Stimulated activated naive CD8-positive, alpha-beta T cell treated with anti-CD3 and anti-CD28 coated beads, Interleukin-15, amount 100 ng/mL, for 72 hours (primary cell): ENCODE measurements at places on chromosomes 12 and 14.
A peak's percentile ranks its signal among the peaks of the same experiment; 100 is the strongest.

GRCh38 chr14:95491936-95492608, 24.4 kb downstream of the SYNE3 start:
- no peak for DNase-seq

DNA sequence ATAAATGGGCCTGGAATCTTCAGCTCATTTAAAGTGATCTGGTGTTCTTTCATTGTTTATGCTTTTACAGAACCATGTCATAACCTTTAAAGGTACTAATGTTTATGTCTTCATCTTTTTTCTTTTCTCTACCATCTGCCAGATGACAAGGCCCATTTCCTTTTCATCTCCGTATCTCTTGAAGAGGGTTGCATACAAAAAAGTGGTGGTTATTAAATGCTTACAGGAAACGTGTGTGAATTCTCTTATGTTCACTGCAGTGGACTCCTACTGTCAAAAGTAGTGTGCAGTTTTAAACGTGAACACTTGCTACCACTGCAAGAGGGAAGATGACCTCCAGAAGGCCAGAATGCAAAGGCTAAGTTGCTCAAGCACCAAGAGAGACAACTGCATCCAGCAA, 91.4 kb downstream of the TTC7B start:
- DNase-seq: no peak

DNA sequence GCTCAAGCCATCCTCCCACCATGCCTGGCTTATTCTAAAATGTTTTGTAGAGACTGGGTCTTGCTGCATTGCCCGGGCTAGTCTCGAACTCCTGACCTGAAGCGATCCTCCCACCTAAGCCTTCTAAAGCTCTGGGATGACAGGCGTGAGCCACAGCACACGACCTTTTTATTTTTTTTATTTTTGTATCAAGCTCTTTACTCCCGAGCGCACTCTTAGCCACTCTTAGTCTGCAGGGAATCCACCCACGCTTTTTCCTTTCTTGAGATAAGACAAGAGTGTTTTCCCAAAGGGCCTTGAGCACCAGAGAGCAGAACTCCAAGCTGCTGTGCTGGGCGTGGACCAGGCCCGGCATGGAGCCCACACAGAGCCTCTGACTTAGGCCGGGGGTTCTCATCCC, 23.4 kb downstream of the MAP1LC3B2 start:
- no peak for DNase-seq

DNA sequence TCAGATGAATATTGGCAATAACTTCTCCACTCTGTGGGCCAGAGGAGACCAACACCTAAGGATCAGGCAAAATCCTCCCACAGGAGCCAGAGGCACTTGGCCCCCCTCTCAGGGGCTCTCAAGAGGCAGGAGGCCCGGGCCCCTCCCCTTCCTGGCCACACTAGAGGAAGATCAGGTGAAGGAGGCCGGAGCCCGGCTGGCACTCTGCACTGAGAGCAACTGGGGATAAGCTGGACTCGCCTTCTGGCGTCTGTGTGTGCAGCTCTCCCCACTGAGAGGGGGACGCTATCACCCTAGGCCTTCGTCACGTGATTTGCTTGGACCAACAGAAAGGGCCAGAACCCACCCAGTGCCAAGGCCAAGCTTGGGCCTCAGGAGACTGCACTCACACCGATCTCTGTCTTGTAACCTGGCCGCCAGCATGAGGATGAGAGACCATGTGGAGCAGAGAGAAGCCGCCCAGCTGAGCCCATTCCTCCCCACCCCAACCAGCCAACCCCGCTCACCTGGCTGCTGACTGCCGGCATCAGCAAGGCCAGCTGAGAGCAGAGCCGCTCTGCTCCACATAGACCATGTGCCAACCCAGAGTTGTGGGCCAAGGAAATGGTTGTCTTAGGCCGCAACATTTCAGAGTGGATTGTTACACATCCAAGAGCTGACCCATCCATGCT, 64.0 kb downstream of the NOC4L start:
- DNase-seq: no peak

- DNase-seq: peak; percentile 48
These were observed 53.6 kb downstream of the EIF2S3B start for GRCh38 chr12:10559244-10559643.

DNA sequence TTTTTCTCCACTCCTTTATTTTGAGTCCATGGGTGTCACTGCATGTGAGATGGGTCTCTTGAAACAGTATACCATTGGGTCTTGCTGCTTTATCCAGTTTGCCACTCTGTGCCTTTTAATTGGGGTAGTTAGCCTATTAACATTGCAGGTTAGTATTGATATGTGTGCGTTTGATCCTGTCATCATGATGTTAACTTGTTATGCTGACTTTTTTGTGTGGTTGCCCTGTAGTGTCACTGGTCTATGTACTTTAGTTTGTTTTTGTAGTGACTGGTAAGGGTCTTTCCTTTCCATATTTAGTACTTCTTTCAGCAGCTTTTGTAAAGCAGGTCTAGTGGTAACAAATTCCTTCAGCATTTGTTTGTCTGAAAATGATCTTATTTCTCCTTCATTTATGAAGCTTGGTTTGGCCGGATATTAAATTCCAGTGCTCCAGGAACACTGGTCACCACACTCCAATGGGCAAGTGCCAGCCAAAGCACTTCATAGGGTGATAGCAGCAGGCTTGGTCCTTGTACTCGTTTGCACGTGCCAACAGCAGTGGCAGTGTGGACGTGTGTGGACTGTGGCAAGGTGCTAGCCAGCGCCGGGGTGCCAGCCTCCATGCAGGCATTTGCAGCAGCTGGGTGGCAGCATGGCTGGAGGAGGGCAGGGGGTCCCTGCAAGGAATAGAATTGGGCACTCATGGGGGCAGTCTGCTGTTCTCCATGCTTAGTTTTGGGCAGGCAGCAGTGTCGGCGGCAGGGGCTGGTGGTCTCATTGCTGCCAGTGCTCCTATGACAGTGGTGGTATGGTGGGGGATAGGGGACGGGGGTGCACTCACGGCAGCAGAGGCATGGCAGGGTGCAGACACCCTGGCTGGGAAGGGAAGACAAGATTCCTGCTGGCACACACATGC, 53.5 kb downstream of the FRS2 start:
- DNase-seq: no peak

GRCh38 chr14:102074415-102074964, 12.4 kb downstream of the HSP90AA1 start:
- no peak for DNase-seq

- no peak for DNase-seq
These were observed 26.1 kb downstream of the CEP170B start for GRCh38 chr14:104891121-104891551.

GRCh38 chr14:106228541-106229158, 702.3 kb downstream of the TMEM121 start:
- DNase-seq: peak; percentile 28

GRCh38 chr14:29311983-29312382, 545.4 kb downstream of the FOXG1 start:
- no peak for DNase-seq

DNA sequence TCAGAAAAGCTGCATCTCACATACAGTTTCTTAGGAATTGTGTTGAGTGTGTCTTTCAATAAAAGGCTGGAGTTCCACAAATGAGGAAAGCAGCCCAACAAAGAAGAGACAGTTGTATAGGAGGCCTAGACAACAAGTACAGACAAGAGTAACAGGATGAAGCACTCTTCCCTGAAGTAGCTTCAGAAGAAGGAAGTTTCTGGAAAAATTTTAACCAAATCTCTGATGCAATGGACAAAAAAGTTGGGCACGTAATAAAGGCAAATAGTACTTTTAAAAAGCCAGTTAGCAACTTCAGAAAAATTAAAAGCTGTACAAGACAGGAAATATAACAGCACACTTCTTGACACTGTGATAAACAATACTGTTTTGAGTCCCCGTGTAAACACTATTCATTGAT, 134.1 kb upstream of the PLEKHG7 start:
- DNase-seq: no peak

GRCh38 chr14:101477648-101478047, 83.6 kb upstream of the DIO3 start:
- no peak for DNase-seq

GRCh38 chr12:32390572-32391219, 8.7 kb upstream of the FGD4 start:
- DNase-seq: peak; percentile 44

DNA sequence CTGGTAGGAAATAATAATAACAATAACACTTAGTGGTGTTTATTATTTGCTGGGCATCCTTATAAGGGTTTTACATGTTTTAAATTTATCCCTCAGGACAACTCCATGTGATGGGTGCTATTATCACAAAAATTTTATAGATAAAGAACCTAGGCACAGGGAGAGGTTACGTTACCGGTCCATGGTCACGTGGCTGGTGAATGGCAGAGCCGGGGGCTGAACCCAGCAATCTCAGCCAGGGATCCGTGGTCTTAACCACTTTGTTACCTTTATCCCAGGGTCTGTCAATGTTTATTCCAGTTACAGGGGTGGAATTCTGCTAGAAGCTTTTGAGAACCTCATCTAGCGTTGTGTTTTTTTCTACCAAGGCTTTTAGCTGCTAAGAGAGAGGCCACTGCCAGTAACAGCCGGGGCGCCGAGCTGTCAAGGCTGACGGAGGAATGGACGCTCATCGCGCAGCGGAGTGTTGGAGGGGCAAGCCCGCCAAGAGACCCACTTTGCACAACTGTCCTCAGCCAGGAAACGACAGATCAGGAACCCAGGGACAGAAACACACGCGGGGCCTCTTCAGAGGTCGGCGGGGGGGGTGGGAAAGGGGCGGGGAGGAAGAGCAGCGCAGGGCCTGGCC, 418 bp downstream of the AMN1 start:
- no peak for DNase-seq

DNA sequence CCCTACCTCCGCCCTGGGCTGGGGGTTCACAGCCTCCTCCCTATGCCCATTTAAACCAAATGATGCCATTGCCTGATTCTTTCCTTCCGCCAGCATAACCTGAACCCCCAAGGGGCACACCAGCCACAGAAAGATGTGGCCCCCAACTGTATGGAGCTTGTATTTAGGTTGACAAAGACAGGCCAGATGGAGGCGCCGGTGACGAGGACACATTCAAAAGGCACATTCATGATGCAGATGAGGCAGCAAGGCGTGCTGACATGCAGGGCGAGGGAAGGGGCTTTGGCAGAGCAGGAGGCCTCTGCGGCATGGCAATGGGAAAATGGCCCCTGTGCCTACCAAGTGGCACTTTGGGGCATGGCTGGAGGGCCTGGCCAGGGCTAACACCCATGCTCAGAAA, 112.2 kb downstream of the RFLNA start:
- no peak for DNase-seq

DNA sequence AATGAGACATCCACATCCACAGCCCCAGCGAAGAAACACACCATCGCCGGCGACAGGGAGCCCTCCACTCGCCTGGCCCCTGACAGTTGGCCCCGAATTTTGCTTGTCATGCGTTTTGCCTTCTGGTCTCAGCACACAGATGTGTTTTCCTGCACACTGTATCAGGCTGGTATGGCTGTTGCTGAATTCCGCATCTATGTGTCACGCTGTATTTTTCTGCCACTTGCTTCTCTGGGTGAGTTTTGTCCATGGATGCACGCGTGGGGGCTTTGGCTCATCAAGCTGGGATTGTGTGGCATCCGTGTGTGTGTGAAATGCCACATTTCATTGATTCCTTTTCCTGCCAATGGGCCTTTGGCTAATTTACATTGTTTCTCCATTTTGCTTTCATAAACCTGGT, 26.5 kb downstream of the ARL6IP4 start:
- DNase-seq: no peak

DNA sequence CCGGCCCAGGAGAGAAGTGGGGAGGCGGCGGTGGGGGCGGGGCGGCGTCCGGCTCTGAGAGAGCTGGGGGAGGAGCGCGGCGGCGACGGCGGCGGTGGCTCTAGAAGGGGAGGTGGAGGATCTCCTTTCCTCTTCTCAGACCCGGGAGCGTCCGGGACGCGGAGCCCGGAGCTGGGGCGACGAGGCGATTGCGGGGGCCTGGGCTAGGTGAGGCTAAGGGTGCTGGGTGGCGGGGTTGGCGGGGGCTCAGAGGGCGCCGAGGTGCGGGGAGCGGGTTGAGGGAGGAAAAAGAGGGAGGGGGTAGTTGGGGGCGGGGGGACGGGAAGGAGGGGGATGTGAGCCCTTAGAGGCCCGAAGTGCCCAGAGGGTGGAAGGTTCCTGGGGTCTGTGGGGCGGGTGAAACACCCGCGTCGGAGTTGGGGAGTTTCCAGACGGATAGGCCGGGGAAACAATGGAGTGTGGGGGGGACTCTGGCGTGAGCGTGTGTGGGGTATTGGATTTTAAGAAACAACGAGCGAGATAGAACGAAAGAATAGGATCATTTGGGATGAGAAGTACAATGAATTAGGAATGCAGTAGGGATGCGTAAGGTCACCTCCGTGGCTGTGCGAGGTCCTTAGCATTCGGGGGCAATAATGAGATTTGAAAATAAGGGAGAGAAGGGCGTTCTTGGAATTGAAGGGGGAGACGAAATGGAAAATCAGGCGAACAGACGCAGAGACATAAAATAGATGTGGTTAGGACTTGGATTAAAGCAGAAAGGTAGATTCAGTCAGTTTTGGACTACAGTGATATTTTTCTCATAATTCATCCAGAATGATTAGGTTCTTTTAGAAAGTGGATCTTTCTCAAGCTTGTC, at the start of gene SPATS2:
TSS of gene SPATS2 (plus strand) at position 82 of the 859 bp plus-strand sequence. CDS start 93,551 bp downstream, outside the sequence.
- no peak for DNase-seq

GRCh38 chr12:124754949-124755800, 108.5 kb downstream of the SCARB1 start:
- DNase-seq: no peak

GRCh38 chr12:108807996-108808769, 49.2 kb downstream of the SSH1 start:
- no peak for DNase-seq

- DNase-seq: no peak
These were observed 20.9 kb upstream of the IFNG-AS1 start for GRCh38 chr12:67968321-67968720.

DNA sequence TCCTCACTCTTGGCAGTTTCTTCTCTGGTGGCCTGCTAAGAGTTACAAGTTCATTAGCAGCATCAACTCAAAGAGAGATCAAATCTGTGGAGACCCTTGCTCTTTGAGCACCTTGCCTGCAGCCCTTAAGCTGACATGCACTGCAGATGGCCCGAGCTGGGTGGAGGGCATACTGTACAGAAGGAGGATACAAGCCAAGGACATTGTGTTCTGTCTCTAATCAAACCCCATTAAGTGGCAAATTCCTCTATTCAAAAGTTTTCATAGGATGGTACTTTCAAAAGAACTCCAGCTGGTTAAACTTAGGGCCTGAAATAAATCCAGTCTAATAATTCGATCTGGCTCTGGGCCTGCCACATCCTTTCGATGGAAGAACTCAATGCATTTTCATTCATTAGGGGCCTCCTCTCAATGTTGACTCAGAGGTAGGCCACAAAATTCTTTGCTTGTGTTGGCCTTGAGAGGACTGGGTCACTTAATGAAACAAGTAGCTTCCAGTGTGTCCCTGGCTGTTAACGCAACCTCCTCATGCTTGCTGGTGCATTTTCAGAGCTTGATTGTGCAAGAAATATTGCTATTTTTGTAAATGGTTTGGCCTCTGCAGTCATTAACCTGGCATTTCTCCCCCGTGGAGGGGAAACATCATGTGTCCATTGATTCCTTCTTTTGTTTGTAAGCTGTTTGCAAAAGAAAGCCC, 318.2 kb downstream of the NUAK1 start:
- DNase-seq: no peak

- no peak for DNase-seq
These were observed 12.8 kb downstream of the LEMD3 start for GRCh38 chr12:65182012-65182739.

- DNase-seq: no peak
These were observed 18.7 kb downstream of the FLVCR2 start for GRCh38 chr14:75597149-75597548.
